Upper lobe of left lung (tissue), 6 donors: ENCODE measurements at places on chromosomes 7 and 10. TPM values are rescaled to one million over a fixed set of nuclear protein-coding genes. Genes with fewer than 3 reads are reported as not detected.
A peak's percentile ranks its signal among the peaks of the same experiment; 100 is the strongest.

DNA sequence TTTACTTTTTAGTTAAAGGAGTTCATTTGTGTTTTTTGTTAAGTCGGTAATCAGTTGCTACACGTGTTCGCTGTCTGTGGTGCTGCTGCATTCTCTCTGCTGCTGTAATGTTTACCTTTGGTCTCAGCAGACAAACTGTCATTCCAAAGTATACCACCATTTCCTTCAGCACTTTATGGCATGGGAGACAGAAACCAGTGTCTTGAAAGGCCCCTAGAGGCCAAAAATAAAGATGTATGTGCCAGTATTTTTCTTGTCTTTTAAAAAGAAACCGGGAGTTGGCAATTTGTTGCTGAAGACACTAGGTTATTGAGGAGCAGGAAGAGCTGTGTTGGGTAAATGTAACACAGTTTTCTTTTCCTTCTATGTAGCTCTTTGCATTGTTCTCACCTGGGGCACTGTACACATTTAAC, 24.1 kb downstream of the ZNF92 start:
- H3K27me3 ChIP-seq = no peaks in the 10 kb centered on the region
- no peaks in the 10 kb centered on the region for H3K4me1 ChIP-seq
- peaks cover 19% of the 10 kb centered on the region for H3K36me3 ChIP-seq
- H3K27ac ChIP-seq = no peak overlapping the region

- no peaks in the 10 kb centered on the region for H3K4me1 ChIP-seq
- no peak overlapping the region for H3K4me3 ChIP-seq
- no peaks in the 10 kb centered on the region for H3K27me3 ChIP-seq
- no peak overlapping the region for H3K27ac ChIP-seq
These were observed 13.6 kb upstream of the GPNMB start for GRCh38 chr7:23232966-23233365.

DNA sequence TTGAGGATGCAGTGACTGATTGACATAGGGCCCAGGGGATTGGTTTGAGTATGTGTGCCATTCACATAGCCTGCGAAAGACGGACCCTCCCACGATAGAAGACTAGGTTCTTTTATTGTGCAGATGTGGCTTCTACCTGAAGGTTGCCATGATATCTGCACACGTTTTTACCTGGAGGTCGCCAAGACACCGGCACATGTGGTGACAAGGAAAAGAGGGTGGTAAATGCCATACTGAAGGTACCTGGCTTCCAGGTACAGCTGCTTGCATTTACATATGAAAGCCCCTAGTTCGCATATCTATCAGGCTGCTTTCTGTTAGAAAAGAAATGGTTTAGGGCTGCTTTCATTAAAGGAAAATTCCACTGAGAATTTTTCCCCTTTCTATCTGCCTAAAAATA, 43.6 kb downstream of the ZNF22 start:
- no peak overlapping the region for H3K27ac ChIP-seq
- H3K4me1 ChIP-seq = no peaks in the 10 kb centered on the region
- no peaks in the 10 kb centered on the region for H3K27me3 ChIP-seq
- DNase-seq = no peak

PRF1 gene
- total RNA-seq = 6.3 TPM

DNA sequence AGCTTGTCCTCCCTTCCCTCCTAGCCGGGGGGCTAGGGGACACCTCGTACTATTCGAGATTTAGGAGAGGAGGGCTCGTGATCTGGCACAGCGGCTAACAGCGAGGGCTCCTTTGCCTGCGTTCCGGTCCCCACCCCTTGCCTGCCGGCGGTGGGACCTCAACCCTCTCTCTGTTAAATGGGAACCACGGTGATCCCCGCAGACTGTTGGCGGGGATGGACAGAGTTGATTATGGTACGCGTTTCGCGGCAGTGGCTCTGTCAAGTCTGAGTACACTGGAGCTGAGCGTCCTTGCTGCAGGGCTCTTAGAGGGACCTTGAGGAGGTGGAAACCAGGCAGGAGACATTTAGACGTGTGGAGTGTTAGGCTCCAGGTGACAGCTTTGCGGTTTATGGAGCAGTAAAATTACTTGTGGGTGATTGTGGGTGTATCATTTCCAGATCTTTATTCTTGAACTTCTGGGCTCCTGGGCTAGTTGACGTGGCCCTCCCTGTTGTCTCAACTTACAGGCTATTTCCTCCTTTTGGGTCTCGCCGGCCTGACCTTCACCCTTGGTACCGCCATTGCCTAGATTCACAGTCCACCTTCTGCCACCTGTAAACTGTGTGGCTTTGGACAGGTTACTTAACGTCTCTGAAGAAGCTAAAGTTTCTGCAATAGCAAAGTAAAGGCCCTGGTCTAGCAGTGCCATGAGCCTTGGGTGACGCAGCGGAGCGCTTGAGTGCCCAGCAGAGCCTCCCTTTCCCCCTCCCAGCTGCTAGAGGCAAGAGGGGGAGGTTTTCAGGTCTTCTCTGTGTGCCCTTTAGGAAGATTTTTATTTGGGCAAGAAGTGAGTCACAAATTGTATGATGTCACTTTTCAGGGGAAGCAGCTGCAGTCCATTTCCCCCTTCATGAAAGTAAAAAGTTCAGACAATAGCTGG, 739 bp downstream of the CASP7 start:
- peak overlapping the region; percentile 81 for H3K4me3 ChIP-seq
- H3K36me3 ChIP-seq = no peaks in the 10 kb centered on the region
- peaks cover 19% of the 10 kb centered on the region for H3K4me1 ChIP-seq
- H3K27me3 ChIP-seq = no peaks in the 10 kb centered on the region

- H3K36me3 ChIP-seq = no peaks in the 10 kb centered on the region
These were observed 35.6 kb downstream of the C10orf90 start for GRCh38 chr10:126634911-126635310.
